ENCODE measurements at places on chromosomes 2 and 18.

- no peaks in the 10 kb centered on the region for H3K36me3 ChIP-seq
- no peak for DNase-seq
- H3K4me3 ChIP-seq, result no peak overlapping the region
- peaks cover 22% of the 10 kb centered on the region for H3K4me1 ChIP-seq
Observed at GRCh38 chr18:23938901-23939341, 75.6 kb upstream of the TTC39C start.

DNA sequence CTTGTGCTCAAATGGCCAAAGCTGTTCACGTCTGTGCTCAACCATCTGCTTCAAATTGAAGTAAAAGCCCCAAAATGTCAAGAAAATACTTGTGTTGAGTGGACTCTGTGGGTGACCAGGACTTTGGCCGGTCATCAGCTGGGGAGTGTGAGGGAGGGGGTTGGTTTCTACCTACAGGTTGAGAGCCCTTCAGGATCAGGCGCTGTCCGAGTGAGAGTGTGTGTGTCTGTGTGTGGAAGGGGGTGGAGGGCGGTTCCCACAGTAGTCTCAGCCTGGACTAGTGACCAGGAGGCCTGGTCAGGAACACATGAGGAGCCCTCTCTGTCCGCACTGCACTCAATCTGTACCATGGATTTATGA is 34.2 kb downstream of the ATOH8 start:
- H3K27me3 ChIP-seq, result no peaks in the 10 kb centered on the region
- H3K36me3 ChIP-seq, result peaks cover 52% of the 10 kb centered on the region
- peaks cover 39% of the 10 kb centered on the region for H3K4me1 ChIP-seq
- no peak overlapping the region for H3K27ac ChIP-seq

- no peak overlapping the region for H3K4me3 ChIP-seq
- no peak overlapping the region for H3K27ac ChIP-seq
- H3K36me3 ChIP-seq, result no peaks in the 10 kb centered on the region
- H3K27me3 ChIP-seq, result peaks cover 13% of the 10 kb centered on the region
- DNase-seq, result no peak
Observed at GRCh38 chr18:13211534-13211933, 7.0 kb upstream of the LDLRAD4 start.

DNA sequence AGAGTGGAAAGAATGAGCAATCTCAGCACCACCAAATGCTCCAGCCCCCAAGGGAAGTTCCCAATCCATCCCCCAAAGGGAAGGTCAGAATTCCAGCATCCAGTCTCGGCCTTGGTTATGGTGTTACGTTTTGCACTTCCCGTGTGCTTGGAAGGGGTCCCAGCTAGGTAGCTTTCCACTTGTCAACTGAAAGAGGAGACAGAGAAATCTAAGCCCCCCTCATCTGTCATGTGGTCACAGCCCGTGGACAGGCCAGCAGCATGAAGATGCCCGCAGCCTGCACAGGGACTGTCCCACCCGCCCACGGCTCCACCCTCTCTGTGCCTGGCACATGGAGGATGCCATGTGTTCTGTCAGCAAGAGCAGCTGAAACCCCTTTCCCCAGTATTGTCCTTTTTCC is 32.1 kb downstream of the RHOB start:
- no peak overlapping the region for H3K4me3 ChIP-seq
- peaks cover 4% of the 10 kb centered on the region for H3K4me1 ChIP-seq
- no peaks in the 10 kb centered on the region for H3K36me3 ChIP-seq
- no peaks in the 10 kb centered on the region for H3K27me3 ChIP-seq
- DNase-seq, result no peak
- no peak overlapping the region for H3K27ac ChIP-seq

GRCh38 chr18:35983147-35983546 is 10.7 kb downstream of the RMP24 start:
- peaks cover 42% of the 10 kb centered on the region for H3K36me3 ChIP-seq
- no peak for DNase-seq
- H3K27ac ChIP-seq, result no peak overlapping the region
- H3K4me3 ChIP-seq, result no peak overlapping the region

- peaks cover 16% of the 10 kb centered on the region for H3K4me1 ChIP-seq
- no peaks in the 10 kb centered on the region for H3K36me3 ChIP-seq
- peaks cover 83% of the 10 kb centered on the region for H3K27me3 ChIP-seq
- H3K4me3 ChIP-seq, result no peak overlapping the region
- no peak for DNase-seq
Observed at GRCh38 chr2:161426455-161426921, 10.4 kb downstream of the TBR1 start.

DNA sequence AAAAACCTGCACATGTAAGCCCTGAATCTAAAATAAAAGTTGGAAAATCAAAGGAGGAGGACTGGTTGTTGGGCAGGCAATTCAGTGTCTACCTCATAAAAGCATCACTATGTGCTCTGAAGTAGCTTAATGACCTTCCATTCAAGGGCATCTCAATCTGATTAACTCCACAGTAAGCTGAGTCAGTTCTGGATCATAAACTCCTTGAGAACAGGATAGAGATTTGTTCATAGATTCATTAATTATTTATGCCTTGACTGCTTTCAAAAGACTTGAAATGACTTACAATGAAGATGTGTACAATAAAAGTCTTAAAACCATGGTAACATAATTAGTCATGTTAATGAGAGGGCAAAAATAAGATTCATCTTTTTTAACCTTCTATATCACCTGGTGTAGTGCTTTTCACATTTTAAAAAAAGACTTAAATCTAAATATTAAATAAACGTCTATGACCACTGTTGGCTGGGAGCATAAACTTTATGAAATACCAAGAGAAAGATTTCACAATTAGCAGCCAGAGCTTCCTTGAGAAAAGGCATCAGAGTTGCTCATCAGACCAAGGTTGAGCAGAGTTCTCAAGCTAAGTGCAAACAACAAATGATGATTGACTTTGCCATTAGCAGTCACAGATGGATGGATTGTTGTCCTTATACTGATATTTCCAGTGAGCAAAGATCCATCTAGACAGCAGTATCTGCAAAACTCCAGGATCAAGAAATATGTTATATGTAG is 237.3 kb upstream of the THUMPD2 start:
- no peaks in the 10 kb centered on the region for H3K36me3 ChIP-seq
- H3K4me1 ChIP-seq, result no peaks in the 10 kb centered on the region
- no peak for DNase-seq
- no peaks in the 10 kb centered on the region for H3K27me3 ChIP-seq
- H3K4me3 ChIP-seq, result no peak overlapping the region

GRCh38 chr2:121037480-121037879 is 247.5 kb downstream of the TFCP2L1 start:
- no peak overlapping the region for H3K27ac ChIP-seq
- DNase-seq, result no peak
- H3K27me3 ChIP-seq, result peaks cover 4% of the 10 kb centered on the region
- H3K4me1 ChIP-seq, result no peaks in the 10 kb centered on the region
- H3K36me3 ChIP-seq, result no peaks in the 10 kb centered on the region

- H3K36me3 ChIP-seq, result peaks cover 8% of the 10 kb centered on the region
- H3K4me1 ChIP-seq, result peaks cover 6% of the 10 kb centered on the region
- no peaks in the 10 kb centered on the region for H3K27me3 ChIP-seq
- DNase-seq, result no peak
Observed at GRCh38 chr2:177542396-177542795, 149.8 kb downstream of the AGPS start.

- H3K4me3 ChIP-seq, result no peak overlapping the region
Observed at GRCh38 chr18:42583283-42583731, 532.2 kb downstream of the RIT2 start.

DNA sequence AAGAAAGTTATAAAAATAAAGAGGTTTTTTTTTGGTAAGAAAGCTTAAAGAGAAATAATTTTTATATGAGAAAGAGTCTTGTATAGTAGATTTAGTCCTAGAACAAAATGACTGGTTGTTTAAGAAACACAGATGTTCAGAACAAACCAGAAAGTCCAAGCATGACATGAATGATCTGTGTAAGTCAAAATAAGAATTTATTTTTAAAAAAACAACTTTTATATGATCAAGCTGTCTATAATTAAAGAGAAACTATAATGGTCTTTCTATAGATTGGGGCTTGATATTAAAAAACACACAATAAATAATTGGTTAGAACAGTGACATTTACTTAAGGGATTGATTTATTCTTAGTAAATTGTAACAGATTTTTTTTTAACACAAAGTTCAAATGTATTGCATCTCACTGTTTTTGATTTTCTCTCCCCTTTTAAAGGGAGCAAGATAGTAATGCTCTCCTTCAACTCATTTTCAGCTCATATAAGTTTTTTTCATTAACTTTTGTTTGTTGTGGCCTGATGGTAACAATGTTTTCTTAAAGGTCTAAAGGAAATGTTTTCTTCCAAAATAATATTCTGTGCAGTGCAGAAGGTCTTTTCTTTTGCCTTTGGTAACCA is 1256.8 kb downstream of the LRP1B start:
- no peak overlapping the region for H3K27ac ChIP-seq
- H3K4me3 ChIP-seq, result no peak overlapping the region
- DNase-seq, result no peak
- no peaks in the 10 kb centered on the region for H3K4me1 ChIP-seq
- no peaks in the 10 kb centered on the region for H3K36me3 ChIP-seq

GRCh38 chr2:6442252-6442985 is 423.3 kb downstream of the CMPK2 start:
- H3K27me3 ChIP-seq, result no peaks in the 10 kb centered on the region
- no peak overlapping the region for H3K4me3 ChIP-seq
- no peak overlapping the region for H3K27ac ChIP-seq
- DNase-seq, result no peak

GRCh38 chr2:117983040-117983439 is 30.8 kb downstream of the CCDC93 start:
- H3K27me3 ChIP-seq, result no peaks in the 10 kb centered on the region
- H3K36me3 ChIP-seq, result peaks cover 60% of the 10 kb centered on the region
- H3K4me1 ChIP-seq, result peaks cover 26% of the 10 kb centered on the region
- no peak overlapping the region for H3K27ac ChIP-seq
- no peak for DNase-seq
